Activated CD4-positive, alpha-beta T cell treated with anti-CD3 and anti-CD28 coated beads, Interleukin-2, amount 50 U/mL, for 1 hour (primary cell): ENCODE measurements at places on chromosomes 12 and 14.

- no peak for DNase-seq
These were observed 437.6 kb downstream of the RERGL start for GRCh38 chr12:17652436-17652835.

- peak; percentile 16 for DNase-seq
These were observed 61.7 kb upstream of the ST8SIA1 start for GRCh38 chr12:22396253-22396652.

GRCh38 chr12:63040526-63041220 lies 105.7 kb upstream of the PPM1H start:
- no peak for DNase-seq

DNA sequence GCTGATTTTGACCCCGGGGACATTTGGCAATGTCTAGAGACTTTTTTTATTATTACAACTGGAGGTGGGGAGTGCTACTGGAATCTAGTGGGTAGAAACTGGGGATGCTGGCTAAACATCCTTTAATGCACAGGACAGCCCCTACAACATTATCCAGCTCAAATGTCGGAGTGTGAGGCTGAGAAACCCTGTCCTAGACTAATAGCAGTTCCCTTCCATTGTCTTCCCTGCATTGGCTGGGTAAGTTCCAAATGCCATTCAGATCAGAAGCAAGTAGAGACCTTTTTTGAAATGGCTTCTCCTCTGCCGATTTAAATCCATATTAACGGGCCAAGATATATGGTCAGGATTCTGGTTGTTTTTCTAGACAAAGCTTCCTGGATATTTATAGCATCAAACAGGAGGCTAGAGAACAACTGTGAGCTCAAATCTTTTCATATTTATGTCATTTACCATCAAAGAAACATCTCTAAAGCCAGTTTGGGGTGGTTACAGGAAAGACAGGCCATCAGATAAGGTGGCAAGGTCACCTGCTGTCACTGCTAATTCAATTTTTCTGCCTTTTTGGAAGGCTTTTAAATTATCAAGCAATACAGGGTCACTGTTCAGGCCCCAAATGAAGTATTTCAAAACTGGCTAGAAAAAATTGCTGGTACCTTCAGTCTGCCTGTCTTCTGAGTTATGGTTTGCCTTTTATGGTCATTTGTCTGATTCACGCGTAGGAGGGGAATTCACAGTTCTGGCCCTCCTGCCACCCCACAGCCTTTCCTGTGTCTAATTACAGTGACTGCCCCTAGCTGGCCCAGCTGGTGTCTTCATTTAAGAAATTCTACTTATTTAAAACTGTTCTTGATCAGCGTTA lies 20.1 kb upstream of the AKAP5 start:
- DNase-seq: peak; percentile 5

GRCh38 chr14:89537911-89538310 lies 120.9 kb upstream of the FOXN3 start:
- no peak for DNase-seq

DNA sequence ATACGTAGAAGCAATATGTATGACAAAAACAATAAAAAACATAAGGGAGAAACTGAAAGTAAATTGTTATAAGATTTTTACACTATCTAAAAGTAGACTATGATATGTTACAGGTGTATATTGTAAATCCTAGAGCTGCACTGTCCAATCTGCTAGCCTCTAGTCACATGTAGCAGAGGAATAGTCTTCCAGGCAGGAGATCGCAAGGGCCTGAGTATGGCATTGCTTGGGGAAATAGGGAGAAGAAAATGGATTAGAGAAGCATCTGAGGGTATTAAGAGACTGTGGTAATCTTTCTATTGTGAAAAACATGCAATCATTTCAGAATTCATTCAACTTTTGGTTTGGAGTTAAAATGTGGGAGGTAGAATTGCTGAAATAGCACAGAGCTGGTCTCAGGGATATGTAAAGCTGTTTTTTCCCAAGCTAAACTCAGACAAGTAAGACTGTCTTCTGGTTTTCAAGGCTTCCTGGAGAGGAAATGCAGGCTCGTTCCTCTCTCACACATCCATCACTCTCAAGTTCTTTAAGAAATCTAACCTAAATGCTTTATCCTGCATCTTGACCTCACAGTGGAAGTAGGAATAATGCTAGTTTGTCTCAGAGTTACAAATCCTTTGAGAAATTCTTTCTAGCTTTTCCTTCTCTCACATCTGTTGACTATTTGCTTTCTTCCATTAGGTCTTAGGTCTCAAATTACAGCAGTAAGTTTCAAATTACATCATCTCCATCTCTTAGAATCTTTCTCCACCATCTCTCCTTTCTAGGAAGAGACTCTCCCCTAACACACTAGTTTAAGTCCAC lies 7.6 kb upstream of the CCDC184 start:
- no peak for DNase-seq

GRCh38 chr12:32470936-32471470 lies 71.6 kb downstream of the FGD4 start:
- no peak for DNase-seq

- DNase-seq: no peak
These were observed 240.6 kb downstream of the CPNE8 start for GRCh38 chr12:38664661-38665269.

- DNase-seq: no peak
These were observed 2.3 kb downstream of the SETD1B start for GRCh38 chr12:121806009-121806545.

GRCh38 chr14:61591862-61592261 lies 103.5 kb upstream of the HIF1A start:
- DNase-seq: no peak
